ENCODE measurements at places on chromosomes 4 and X.

DNA sequence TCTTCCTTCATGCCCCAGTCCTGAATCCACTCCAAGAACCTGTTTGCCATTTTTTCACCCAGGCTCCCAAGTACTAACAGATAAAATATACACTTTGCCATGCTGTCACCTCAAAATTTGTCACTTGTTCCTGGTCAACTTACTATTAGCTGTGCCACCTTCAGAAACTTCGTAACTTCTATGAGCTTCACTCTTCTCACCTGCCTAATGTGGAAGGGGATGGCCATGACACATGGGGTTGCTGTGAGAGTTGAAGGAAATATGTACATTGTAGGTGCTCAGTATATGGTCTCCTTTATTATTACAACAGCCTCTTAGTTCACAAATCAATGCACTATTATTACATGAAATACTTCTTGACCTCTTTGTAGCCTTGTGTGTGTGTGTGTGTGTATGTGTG lies 10.4 kb downstream of the TMSB4X start:
- no peak for DNase-seq

DNA sequence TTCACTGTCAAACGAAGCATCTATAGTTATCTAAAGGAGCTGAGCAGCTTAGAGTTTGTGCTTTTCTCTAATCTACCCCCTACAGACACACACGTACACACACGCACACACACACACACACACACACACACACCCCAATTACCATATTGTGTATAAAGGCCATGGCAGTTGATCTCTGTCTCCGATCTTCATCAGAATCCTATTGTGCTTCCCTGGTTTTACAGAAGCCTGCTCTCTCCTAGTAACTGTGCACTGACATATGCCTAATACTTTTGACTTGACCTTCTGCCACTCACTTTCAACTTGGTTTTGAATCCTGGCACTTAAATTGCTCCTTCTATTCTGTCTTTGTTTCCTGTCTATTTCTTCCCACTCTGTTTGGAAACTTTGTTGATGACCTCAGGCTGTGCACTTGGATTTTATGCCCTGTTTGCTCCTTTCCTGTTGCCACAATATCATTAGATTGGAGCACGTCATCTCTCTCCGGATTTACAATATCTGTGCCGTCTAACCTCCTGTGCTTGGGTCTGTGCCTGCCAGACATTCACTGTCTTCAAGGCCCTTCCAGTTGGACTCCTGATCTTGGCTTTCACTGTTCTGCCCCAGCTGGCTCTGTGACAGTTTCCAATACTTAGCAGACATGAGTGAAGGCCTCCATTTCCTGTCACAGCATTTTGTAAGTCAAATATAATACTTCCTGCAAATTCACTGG lies 928.1 kb downstream of the FAT4 start:
- peak; percentile 53 for DNase-seq

DNA sequence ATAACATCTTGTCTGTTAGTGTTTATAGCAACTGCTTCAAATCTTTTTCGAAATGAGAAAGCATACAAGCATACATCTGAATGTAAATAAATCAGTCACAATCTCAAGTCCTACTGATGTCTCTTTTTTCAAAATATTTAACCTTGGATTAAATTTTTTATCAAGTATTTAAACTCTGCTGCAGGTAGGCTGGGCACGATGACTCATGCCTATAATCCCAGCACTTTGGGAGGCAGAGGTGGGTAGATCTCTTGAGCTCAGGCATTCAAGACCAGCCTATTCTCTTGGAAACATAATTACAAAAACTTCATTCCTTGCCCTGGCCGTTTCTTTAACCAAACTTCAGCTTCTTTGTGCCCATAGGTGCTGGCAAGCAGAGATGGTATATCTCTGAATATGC lies 540.3 kb upstream of the GALNT7 start:
- no peak for DNase-seq

- peak; percentile 25 for DNase-seq
Observed at GRCh38 chrX:20263474-20263873, 3.2 kb downstream of the RPS6KA3 start.

GRCh38 chrX:120793098-120793497 lies 82.6 kb downstream of the CT47B1 start:
- no peak for DNase-seq

GRCh38 chr4:39893693-39894072 lies 84.0 kb downstream of the PDS5A start:
- DNase-seq, result no peak

DNA sequence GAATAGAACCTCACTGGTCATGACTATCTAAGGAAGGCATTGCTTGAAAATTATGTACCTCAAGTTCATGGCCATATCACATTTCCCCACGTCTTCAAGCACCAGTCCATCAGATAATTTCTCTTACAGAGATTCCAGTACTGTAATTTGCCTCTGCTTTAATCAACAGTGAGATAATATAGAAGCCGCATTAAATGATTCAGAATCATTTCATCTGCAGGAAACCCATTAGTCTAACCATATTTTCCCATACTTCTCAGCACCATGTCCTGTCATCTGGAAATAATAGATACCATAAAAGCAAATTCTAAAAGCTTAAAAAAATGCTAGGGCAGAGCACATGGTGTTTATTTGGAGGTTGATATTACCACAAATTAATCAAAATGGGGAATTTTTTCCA lies 310.3 kb upstream of the SLIT2 start:
- no peak for DNase-seq

DNA sequence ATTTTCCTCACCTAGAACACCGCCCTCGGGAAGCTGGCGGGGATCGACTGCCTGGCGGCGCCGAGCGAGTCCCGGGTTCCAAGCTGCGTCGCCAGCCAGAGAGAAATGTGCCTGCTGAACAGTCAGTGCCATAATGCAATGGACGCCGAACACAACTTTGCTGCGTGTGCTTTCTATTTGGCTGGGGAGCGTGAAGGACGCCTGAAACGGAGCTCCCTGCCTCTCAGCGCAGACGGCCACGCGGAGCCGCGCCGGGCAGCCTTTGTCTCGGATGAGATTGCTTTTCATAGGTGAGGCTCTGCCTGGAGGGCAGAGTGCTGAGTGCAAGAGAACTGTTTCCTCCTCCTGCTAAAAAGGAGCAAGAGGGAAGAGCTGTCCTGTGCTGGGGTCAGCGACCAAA lies 107.7 kb upstream of the BCOR start:
- DNase-seq, result no peak

DNA sequence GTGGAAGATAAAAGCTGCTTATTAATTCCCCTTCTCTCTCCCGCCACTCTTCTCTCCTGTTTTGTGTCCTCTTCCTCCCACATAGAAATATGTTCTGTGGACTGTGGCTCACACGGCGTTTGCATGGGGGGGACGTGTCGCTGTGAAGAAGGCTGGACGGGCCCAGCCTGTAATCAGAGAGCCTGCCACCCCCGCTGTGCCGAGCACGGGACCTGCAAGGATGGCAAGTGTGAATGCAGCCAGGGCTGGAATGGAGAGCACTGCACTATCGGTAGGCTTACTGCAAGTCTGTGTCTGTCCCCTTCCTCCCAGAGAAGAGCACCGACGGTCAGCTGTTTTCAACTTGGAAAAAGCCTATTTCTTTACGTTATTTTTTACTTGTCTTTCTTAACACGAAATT lies 229.1 kb downstream of the DCTD start:
- no peak for DNase-seq

DNA sequence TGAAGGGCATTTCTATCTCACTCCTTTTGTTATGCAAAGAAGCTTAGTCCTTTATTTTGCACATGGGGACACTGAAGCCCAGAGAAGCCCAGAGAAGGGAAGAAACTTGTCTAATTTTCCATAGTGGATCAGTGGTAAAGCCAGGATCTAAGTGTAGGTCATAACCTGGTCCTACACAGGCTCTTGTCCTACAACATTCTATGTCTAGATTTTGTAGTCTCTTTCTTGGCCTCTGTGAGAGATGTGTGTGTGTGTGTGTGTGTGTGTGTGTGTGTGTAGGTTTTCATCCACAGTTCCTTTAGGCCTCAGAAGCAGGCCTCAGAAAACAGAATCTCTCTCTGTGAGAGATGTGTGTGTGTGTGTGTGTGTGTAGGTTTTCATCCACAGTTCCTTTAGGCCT lies 38.3 kb downstream of the VSIG4 start:
- no peak for DNase-seq

DNA sequence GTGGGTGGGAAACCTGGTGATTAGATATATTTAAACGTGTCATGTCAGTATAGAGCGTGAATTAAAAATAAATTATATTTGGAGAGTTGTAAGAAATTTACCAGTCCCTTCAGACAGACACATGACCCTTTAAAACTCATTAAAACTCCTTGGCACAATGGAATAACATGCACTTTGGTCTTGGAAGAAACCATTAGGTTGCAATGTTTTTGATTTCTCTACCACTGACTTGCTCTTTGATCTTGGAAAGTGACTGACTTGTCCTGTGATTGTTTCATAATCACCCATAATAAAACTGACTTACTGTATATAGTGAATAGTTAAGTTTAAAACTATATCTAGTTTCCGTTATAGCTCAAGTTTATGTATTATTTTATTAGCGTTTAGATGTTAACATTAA lies 35.8 kb downstream of the FHL1 start:
- DNase-seq, result no peak

DNA sequence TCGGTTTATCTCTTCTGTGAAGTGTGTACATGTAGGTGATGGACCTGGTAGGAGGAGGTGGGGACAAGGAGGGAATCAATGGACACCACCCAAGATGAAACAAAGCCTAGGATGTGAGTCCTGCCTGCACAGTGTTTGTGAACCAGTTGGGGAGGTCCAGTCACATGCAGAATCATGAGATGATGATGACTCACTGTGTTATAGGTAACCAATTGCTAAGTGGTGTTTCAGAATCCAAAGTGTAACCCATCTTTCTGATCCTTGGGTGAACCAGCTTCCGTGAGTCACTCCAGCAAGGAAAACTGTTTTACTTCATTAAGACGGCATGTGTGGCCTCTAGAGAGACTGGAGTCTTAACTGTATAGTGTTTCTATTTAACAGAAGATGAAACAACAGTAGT lies 57.9 kb upstream of the HPF1 start:
- DNase-seq, result no peak

DNA sequence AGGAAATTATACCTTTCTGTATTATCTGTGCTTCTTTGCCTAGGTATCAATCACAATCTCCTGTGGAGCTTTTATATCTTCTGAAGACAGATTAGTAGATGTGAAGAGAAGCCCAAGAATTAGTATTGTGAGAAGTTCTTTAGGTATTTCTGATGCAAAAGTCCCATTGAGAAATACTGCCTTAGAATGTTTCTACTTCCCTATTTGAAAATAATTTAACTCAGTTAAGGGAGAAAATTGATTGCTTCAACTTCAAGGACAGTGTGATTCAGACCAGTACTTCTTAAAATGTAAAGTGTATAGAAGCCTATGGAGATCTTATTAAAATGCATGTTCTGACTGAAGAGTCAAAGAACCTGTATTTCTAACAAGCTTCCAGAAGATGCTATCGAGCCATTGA lies 9.0 kb downstream of the EIF1AX start:
- no peak for DNase-seq

GRCh38 chrX:70171624-70172023 lies 5.7 kb upstream of the DGAT2L6 start:
- no peak for DNase-seq

DNA sequence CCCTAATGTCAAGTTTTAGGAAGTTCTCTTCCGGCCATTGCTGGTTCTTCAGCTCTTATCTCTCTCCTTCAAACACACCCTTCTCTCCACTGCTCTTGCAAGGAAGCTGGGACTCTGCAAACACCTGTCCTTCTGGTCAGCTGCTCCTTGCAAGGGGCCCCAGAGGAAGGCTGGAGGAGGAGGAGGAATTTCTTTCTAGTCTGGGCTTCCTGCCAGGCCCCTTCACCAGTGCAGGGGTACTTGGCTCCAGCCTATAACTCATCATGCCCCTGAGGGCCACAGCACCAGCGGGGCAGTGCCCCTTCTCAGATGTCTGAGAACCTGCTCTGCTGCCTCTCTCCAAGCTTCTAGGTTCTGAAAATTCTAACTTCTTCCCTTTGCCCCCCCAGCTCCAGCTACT lies 46.7 kb downstream of the REELD1 start:
- no peak for DNase-seq

GRCh38 chr4:7828011-7828720 lies 111.5 kb downstream of the AFAP1 start:
- DNase-seq, result peak; percentile 96

DNA sequence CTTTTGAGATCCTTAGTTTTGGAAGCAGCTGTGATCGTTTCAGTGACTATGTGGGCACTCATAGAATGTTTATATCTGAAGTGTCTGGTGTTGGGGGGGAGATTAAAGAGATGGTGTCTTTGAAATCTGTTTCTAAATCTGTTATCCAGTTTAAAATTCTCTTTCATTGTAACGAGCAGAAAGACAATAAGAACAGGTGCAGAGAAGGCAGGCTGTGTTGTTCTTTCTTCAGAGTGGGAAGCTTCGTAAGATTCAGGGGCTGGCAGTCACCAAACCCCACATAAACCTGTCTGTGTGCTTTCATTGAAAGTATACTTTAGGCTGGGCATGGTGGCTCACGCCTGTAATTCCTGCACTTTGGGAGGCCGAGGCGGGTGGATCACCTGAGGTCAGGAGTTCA lies 16.3 kb upstream of the DHRSX start:
- DNase-seq, result no peak

GRCh38 chrX:139287155-139287924 lies 243.2 kb upstream of the F9 start:
- DNase-seq, result no peak

GRCh38 chrX:17638731-17639130 lies 98.6 kb upstream of the SCML1 start:
- DNase-seq, result no peak

GRCh38 chr4:164956766-164957643 lies 20.5 kb downstream of the TRIM61 start:
- peak; percentile 12 for DNase-seq

GRCh38 chr4:172692701-172693100 lies 475.9 kb upstream of the GALNT7 start:
- DNase-seq, result no peak

DNA sequence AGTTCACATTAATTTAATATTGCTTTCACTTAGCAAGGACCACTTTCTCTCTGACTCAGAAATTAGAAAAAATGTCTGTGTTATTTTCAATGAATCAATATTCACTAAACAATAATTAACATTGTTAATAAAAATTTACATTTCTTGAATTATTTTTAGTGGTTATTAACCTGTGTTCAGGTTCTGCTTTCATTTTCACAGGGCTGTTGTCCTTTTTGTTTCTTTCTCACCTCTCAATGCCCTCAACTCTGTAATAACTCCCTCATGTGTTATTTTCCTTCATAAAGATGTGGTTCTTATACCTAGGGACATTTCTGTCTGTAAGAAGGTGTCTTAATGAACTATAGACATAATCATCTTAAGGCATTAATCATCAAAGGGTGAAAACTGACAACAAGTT lies 43.1 kb upstream of the PRR27 start:
- DNase-seq, result no peak

GRCh38 chrX:49042581-49043219 lies 457 bp downstream of the TFE3 start:
- DNase-seq, result no peak

- DNase-seq, result no peak
Observed at GRCh38 chr4:184171011-184171410, 46.7 kb downstream of the ENPP6 start.

DNA sequence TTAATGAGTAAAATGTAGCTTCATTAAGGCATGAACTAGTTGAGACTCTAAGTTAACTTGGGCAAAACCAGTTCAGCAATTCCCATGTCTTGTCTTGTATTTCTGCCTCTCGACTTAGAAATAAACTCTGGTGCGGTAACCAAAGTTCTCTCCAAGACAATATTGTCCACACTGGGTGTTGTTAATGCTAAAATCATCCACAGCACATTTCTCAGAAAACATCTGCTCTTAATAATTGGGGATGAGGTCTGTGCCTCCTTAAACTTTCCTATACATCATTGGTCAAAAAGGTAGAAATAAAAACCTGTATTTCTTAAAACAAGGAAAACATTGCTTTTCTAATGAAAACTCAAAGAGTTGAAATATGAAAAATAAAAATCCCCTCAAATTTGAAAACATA lies 32.9 kb upstream of the MID1 start:
- DNase-seq, result no peak
